ENCODE measurements at places on chromosomes 3 and 15. TPM values are rescaled to one million over a fixed set of nuclear protein-coding genes. Genes with fewer than 3 reads are reported as not detected.

- no peaks in the 10 kb centered on the region for H3K27me3 ChIP-seq
- H3K4me1 ChIP-seq = no peaks in the 10 kb centered on the region
Observed at GRCh38 chr3:70933105-70933810, 620.8 kb upstream of the MDFIC2 start.

DNA sequence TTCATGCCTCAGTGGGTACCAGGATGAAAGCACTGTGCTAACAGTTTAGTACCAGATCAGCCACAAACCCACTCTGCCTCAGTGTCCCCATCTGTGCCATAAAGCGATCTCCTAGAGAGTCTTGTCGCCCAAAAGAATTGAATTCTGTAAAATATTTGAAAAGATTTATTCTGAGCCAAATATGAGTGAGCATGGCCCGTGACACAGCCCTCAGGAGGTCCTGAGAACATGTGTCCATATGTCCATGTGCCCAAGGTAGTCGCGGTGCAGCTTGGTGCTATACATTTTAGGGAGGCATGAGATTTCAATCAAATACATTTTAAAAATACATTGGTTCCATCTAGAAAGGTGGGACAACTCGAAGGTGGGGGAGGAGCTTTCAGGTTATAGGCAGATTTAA, 15.4 kb upstream of the NOX5 start:
- no peak overlapping the region for H3K27ac ChIP-seq
- no peaks in the 10 kb centered on the region for H3K36me3 ChIP-seq
- peaks cover 31% of the 10 kb centered on the region for H3K27me3 ChIP-seq
- no peak overlapping the region for H3K4me3 ChIP-seq
- no peak for DNase-seq

DNA sequence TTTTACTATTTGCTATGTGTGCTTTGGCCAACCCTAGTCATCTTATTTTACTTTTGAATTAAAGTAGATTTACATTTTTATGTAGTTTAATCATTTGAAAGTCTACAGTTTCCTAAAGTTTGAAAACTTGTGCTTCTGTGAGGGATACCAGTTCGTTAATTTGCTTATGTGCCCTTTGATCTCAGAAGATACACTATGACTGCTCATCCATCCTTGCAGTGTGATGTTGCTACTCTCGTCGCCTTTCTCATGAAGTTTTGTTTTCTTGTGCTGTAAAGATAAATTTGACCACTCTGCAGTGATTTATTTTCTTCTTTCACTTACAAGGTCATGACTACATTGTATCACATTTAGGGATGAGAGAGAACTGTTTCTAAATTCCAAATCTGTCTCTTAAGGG, 16.3 kb downstream of the SNRPN start:
- no peak overlapping the region for H3K27ac ChIP-seq
- H3K36me3 ChIP-seq = peaks cover 33% of the 10 kb centered on the region
- no peaks in the 10 kb centered on the region for H3K4me1 ChIP-seq
- no peak for DNase-seq
- H3K27me3 ChIP-seq = no peaks in the 10 kb centered on the region

BFSP2 gene
- polyA plus RNA-seq = not detected

SEMA3F gene
- polyA plus RNA-seq = 23.3 TPM

DNA sequence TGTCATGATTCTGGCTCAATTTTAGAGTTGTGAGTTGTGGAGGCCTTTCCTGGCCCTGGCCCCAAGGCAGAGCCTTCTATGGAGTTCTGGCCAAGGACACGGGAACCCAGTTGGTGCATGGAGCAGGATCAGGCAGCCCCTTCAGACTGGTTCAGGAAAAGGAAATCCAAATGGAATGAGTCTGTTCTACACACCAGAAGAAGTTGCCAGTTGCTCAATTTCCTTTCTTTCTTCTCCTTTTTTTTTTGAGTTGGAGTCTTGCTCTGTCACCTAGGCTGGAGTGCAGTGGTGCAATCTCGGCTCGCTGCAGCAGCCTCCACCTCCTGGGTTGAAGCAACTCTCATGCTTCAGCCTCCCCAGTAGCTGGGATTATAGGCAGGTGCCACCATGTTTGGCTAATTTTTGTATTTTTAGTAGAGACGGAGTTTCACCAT, 28.9 kb upstream of the BHLHE40 start:
- no peak for DNase-seq
- H3K4me3 ChIP-seq = no peak overlapping the region
- no peak overlapping the region for H3K27ac ChIP-seq
- H3K4me1 ChIP-seq = no peaks in the 10 kb centered on the region
- peaks cover 2% of the 10 kb centered on the region for H3K27me3 ChIP-seq

DNA sequence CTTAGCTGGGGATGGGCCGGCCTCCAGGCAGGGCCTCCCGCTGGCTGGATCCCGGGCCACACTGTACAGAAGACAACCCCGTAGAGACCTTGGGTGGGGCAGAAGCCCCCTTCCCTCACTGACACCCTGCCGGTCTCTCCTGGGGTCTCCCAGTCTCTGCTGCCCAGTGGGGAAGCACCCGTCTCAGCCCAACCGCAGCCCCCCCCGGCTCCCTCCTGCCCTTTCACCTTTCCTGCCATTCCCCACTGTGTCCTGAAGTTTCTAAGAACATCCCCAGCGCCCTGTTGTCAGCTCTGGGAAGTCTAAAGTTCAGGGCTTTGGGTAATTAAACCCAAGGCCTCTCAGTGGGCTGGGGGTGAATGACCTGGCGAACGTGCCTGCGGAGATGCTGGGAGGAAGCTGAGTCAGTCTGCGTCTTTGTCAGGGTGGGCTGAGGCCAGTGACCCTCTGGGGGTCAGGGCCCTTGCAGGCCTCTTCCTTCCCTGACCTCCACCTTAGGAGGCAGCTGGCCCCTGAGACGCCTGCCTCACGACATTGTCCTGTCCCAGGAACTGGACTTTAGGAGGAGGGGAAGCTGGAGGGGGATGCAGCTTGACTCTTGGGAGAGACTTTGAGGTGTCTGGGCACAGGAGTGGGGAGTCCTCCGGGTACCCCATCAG, 1.4 kb upstream of the SLC51A start:
- H3K27ac ChIP-seq = no peak overlapping the region
- no peak for DNase-seq
- H3K4me3 ChIP-seq = no peak overlapping the region
- no peaks in the 10 kb centered on the region for H3K36me3 ChIP-seq
- H3K27me3 ChIP-seq = peaks cover 15% of the 10 kb centered on the region
- 0 out of 2 replicates have a peak, but pooled peaks cover 2% of the 10 kb centered on the region for H3K4me1 ChIP-seq

DNA sequence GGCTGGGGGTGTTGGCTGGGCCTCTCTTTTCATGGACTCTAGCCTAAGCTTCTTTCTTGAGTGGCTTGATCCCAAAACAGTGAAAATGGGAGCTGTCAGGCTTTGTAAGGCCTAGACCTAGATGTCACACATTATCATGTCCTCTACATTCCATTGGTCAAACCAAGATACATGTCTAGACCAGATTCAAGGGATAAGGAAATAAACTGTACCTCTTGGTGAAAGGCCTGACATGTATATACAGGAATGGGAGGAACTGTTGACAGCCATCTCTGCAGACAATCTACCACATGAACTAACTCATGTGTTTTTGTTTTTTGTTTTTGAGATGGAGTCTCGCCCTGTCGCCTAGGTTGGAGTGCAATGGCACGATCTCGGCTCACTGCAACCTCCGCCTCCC, 11.1 kb upstream of the RPP25 start:
- no peaks in the 10 kb centered on the region for H3K4me1 ChIP-seq
- peaks cover 7% of the 10 kb centered on the region for H3K27me3 ChIP-seq
- H3K36me3 ChIP-seq = no peaks in the 10 kb centered on the region
- no peak overlapping the region for H3K4me3 ChIP-seq
- H3K27ac ChIP-seq = no peak overlapping the region
- DNase-seq = no peak

CLDN18 gene
- polyA plus RNA-seq = not detected

DNA sequence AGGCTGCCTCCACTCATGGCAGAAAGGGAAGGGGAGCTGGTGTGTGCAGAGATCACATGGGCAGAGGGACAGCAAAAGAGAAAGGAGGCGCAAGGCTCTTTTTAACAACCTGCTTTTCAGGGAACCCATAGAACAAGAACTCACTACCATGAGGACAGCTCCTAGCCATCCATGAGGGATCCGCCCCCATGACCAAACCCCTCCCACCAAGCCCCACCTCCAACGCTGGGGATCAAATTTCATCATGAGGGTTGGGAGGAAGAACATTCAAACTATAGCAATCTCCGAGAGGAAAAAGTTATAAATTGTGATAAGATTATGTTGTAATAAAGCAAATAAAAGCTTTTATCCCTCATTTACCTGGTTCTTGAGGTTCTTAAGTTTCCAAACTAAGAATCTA, 84.7 kb upstream of the LMCD1 start:
- DNase-seq = peak; percentile 12
- H3K4me3 ChIP-seq = no peak overlapping the region
- H3K27me3 ChIP-seq = peaks cover 5% of the 10 kb centered on the region
- no peaks in the 10 kb centered on the region for H3K36me3 ChIP-seq
- H3K4me1 ChIP-seq = no peaks in the 10 kb centered on the region

- no peak overlapping the region for H3K4me3 ChIP-seq
- H3K4me1 ChIP-seq = peaks cover 6% of the 10 kb centered on the region
- peaks cover 5% of the 10 kb centered on the region for H3K36me3 ChIP-seq
- H3K27me3 ChIP-seq = peaks cover 4% of the 10 kb centered on the region
Observed at GRCh38 chr15:41894251-41894790, 468 bp upstream of the SPTBN5 start.

- no peaks in the 10 kb centered on the region for H3K36me3 ChIP-seq
- H3K27ac ChIP-seq = no peak overlapping the region
- DNase-seq = no peak
- H3K4me1 ChIP-seq = 0 out of 2 replicates have a peak, but pooled peaks cover 2% of the 10 kb centered on the region
- H3K27me3 ChIP-seq = peaks cover 9% of the 10 kb centered on the region
- H3K4me3 ChIP-seq = no peak overlapping the region
Observed at GRCh38 chr3:196216681-196217211, 412 bp downstream of the SLC51A start.

DNA sequence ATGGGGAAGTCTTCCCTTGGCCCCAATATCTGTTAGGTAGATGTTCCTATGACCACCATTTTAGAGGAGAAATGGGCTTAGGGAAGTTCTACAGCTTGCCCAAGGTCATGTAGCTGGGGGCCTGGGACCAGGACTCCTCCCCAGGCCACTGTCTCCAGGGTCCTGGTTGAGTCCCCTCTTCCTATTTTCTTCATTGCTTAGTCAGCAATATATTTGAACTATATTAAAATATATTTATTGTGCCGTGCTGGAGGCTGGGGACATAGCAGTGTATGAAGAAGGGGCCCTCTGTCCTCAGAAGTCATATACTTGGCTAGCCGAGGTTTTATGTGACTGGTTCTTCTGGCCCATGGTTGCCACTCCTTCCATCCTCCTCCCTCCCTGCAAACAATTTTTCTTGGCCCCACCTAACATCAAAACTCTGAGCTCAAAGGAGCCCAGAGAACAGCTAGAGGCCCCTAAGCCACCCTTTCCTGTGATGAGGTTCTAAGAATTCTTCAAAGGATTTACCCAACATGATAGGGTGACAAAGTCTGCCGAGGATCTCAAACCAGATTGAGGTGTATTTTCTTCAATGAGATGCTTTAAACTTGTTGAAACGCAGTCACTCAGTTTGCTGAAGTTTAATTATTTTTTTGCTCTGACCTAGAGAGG, 121.2 kb upstream of the RASGRP1 start:
- no peak overlapping the region for H3K27ac ChIP-seq
- H3K4me1 ChIP-seq = no peaks in the 10 kb centered on the region
- DNase-seq = no peak
- no peak overlapping the region for H3K4me3 ChIP-seq

- H3K36me3 ChIP-seq = no peaks in the 10 kb centered on the region
- H3K27me3 ChIP-seq = no peaks in the 10 kb centered on the region
- H3K27ac ChIP-seq = no peak overlapping the region
- no peak overlapping the region for H3K4me3 ChIP-seq
- peaks cover 3% of the 10 kb centered on the region for H3K4me1 ChIP-seq
Observed at GRCh38 chr3:65636326-65636725, 402.4 kb downstream of the MAGI1 start.

- H3K36me3 ChIP-seq = no peaks in the 10 kb centered on the region
- no peaks in the 10 kb centered on the region for H3K27me3 ChIP-seq
- H3K4me1 ChIP-seq = no peaks in the 10 kb centered on the region
- no peak overlapping the region for H3K27ac ChIP-seq
Observed at GRCh38 chr15:61768131-61768530, 292.1 kb downstream of the VPS13C start.

DNA sequence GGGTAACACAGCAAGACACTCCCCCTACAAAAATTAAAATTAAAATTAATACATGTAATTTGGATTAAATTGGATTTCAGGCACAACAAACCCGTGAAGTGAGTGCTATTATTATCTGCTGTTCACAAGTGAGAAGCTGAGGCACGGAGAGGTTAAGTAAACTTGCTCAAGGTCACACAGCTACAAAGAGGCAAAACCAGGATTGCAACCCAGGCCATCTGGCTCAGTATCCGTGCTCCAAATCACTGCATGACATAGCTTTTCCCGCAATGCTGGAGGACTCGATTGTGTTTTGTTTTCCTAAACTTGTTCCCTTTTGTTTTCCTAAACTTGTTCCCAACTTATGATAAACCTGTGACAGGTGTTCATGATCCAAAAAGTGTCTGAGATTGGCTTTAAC, 19.9 kb upstream of the C15orf39 start:
- no peak for DNase-seq
- no peak overlapping the region for H3K4me3 ChIP-seq
- H3K36me3 ChIP-seq = no peaks in the 10 kb centered on the region
- H3K4me1 ChIP-seq = peaks cover 25% of the 10 kb centered on the region
- H3K27ac ChIP-seq = no peak overlapping the region

PRSS50 gene
- not detected for polyA plus RNA-seq

GOLGA8M gene
- polyA plus RNA-seq = not detected

ZIC4 gene
- polyA plus RNA-seq = not detected

DNA sequence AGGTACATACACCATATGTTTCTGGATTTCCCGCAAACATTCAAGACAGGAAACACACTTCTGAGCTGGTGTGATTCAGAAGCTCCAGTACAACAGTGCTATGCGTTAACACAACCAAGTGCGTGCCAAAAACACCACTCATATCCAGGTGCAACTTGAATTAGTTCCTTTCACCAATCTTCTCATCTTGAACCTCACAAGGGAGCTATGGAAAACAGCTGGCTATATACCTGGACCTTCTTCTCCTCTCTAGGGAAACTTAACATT, 31.3 kb downstream of the SUSD5 start:
- H3K27ac ChIP-seq = no peak overlapping the region
- H3K4me3 ChIP-seq = no peak overlapping the region
- H3K27me3 ChIP-seq = no peaks in the 10 kb centered on the region
- DNase-seq = peak; percentile 4
- H3K4me1 ChIP-seq = no peaks in the 10 kb centered on the region

DNA sequence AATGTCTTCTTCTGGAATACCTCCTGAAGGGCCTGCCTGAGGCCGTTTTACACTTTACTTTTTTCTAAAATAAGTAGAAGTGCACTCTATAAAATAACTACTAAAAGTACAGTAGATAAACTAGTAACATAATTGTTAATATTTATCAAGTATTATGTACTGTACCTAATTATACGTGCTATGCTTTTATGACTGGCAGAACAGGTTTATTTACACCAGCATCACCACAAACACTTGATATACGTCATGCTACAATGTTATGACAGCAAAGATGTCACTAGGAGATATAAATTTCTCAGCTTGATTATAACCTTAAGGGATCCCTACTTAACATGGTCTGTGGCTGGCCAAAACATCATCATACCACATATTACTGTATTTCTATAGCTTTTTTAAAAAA, 29.4 kb downstream of the DLG1 start:
- no peak overlapping the region for H3K27ac ChIP-seq
- H3K27me3 ChIP-seq = no peaks in the 10 kb centered on the region
- no peak for DNase-seq
- peaks cover 4% of the 10 kb centered on the region for H3K4me1 ChIP-seq
- no peak overlapping the region for H3K4me3 ChIP-seq
- no peaks in the 10 kb centered on the region for H3K36me3 ChIP-seq

- H3K36me3 ChIP-seq = no peaks in the 10 kb centered on the region
- H3K27me3 ChIP-seq = no peaks in the 10 kb centered on the region
- H3K27ac ChIP-seq = no peak overlapping the region
- H3K4me3 ChIP-seq = no peak overlapping the region
- DNase-seq = no peak
- peaks cover 10% of the 10 kb centered on the region for H3K4me1 ChIP-seq
Observed at GRCh38 chr15:49063402-49064280, 17.4 kb upstream of the SECISBP2L start.

Data from IMR-90 (cell line).